ENCODE measurements at places on chromosomes 5 and 9.

DNA sequence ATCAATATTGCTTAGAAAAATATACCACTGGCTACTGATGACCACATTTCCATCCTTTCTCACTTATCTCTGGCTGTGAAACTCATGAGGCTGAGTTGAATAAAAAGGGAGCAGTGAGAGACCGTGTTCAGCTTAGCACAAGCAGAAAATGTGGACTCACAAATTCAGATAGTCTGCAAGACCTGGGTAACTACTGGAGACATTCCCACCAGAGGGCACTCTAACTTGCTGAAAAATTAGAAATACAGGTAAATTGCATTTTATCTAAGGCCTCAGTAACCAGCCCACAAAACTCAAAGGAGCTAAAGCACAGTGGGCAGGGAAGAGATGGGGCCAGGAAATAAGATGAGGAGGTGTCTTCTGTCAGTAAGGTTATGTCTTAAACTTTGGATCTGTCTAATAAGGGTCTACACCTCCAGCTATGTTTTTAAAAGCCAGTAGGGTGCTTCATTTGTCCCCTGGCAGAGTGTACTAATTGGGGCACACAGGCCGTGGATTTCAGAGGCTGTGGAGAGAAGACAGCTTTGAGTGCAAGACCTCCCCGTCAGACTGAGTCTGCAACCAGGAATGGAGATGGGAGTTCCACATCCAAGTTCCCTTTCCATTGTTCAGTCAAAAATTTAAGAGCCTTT lies 8.7 kb upstream of the NDUFB6 start:
- DNase-seq: peak; percentile 55

DNA sequence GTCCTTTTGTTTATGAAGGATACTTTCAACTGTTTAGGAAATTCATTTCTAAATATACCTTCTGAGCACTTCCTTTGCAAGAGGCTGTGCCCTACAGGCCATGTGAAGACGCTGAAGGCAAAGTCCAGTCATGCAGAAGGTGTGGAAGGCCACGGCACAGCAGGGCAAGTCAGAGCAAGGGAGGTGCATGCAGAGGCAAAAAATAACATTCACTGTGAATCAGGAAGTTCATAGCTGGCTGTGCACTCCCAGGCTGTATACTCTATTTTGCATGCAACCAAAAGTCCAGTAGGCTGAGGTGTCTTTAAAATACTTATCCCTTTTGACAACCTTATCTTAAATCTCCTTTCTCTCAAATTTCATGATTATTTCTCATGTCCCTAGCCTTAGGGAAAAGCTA lies 50.3 kb downstream of the GNAQ start:
- DNase-seq: no peak

DNA sequence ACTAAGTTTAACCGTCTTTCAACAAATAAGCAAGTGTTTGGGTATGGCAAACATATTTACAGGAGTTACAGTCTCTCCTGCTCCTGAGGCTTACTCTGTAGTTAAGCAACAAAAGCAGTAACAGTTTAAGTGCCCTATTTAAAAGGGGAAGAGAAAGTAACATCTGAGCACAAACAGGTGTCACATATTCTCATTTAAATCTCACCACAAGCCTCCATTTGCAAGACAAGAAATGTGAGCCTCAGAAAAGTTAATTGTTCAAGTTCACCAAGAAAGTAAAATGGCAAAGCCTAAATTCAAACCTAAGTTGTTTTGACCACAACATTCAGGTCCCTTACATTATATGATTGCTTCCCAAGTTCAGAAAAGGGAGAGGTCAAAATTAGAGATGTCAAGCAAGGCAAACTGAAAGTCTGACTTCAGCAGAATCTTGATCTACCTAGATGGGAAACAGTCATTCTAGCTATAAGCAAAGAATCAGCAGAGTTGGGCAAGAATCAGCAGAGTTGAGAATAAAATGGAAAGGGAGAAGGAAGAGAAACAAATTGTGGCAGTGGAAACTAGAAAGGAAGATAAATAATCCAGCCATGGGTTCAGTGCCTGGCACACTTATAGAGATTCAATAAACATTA lies 93.4 kb downstream of the STRBP start:
- no peak for DNase-seq

GRCh38 chr5:359301-359897 lies 37.9 kb downstream of the AHRR start:
- no peak for DNase-seq

GRCh38 chr9:114538241-114538640 lies 33.0 kb upstream of the WHRN start:
- DNase-seq: peak; percentile 40

All from CD4-positive, alpha-beta T cell treated with Interleukin-21 for 1 hour (primary cell).